ENCODE measurements at places on chromosomes 3 and 15. TPM values are rescaled to one million over a fixed set of nuclear protein-coding genes. Genes with fewer than 3 reads are reported as not detected.

CCDC39 gene
- not detected for total RNA-seq

NDUFB4 gene
- 211 TPM for total RNA-seq

VILL gene
- 0.17 TPM for total RNA-seq

CPNE9 gene
- 0.14 TPM for total RNA-seq

GATM gene
- total RNA-seq: 2.1 TPM

GOLGA6B gene
- total RNA-seq: not detected

SGO1 gene
- total RNA-seq: 13.8 TPM

EPHB3 gene
- 0.50 TPM for total RNA-seq

LRRN1 gene
- not detected for total RNA-seq

CELSR3 gene
- total RNA-seq: 4.5 TPM

KNG1 gene
- 0.07 TPM for total RNA-seq

ZBTB47 gene
- total RNA-seq: 6.5 TPM

GAP43 gene
- not detected for total RNA-seq

CORO2B gene
- 3.2 TPM for total RNA-seq

LRTM1 gene
- total RNA-seq: not detected

ACTRT3 gene
- 2.5 TPM for total RNA-seq

HYPK gene
- total RNA-seq: 3.3 TPM

AMIGO3 gene
- total RNA-seq: 0.41 TPM

RPL35A gene
- 1,041 TPM for total RNA-seq

PARP15 gene
- total RNA-seq: not detected

GOLGA8G gene
- not detected for total RNA-seq

RYR3 gene
- total RNA-seq: 0.01 TPM

WNT7A gene
- 0.19 TPM for total RNA-seq

CNBP gene
- total RNA-seq: 333 TPM

PLA2G4E gene
- total RNA-seq: not detected

DCLK3 gene
- 0.01 TPM for total RNA-seq

ALG1L2 gene
- total RNA-seq: not detected

CPA3 gene
- total RNA-seq: not detected

SOX14 gene
- not detected for total RNA-seq

TRIM71 gene
- total RNA-seq: not detected

FBXO40 gene
- total RNA-seq: not detected

TUSC7 gene
- not detected for total RNA-seq

STX19 gene
- total RNA-seq: not detected

TNNC1 gene
- total RNA-seq: 1.2 TPM

ADAM10 gene
- total RNA-seq: 112 TPM

FOXB1 gene
- not detected for total RNA-seq

PLXNB1 gene
- 17.7 TPM for total RNA-seq

UTS2B gene
- total RNA-seq: 0.08 TPM

Data from A549 treated with CORT108297 at 1 μM for 4 hours (cell line).